Chondrocyte (in vitro differentiated cells): ENCODE measurements at places on chromosomes 1 and 21. TPM values are rescaled to one million over a fixed set of nuclear protein-coding genes. Genes with fewer than 3 reads are reported as not detected.

The FMO1 gene
- total RNA-seq: 0.65 to 3.5 TPM (median 0.87 TPM) in 3 replicates

The TSTD1 gene
- total RNA-seq: 0.70 TPM in 1 of 3 replicates, not detected in the others

The PATJ gene
- 8.9 to 12.4 TPM (median 10.7 TPM) in 3 replicates for total RNA-seq

DNA sequence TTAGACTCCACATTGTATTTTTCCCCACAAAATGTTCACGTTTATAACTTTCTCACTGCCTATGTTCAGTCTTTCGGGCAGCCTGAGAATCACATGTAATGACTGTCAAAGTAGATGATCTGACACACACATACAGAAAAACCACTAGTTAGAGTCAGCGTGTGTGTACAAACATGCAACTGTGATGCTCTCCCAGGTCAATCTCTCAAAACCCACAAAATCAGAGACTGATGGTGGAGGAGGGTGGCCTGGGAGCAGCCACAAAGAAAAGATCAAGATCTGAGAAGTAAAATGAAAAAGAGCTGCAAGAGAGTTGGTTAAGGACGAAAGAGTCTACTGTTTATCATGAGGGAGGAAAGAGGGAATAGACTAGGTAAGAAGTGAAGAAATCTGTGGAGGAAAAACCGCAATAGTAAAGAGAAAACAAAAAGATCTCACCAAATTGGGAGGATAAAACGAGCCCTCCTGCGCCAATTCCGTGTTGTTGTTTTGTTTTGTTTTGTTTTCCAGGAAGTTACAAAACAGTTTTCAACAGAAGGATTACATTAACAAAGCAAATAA, 2.3 kb downstream of the EGLN1 start:
- H3K4me3 ChIP-seq: peak overlapping the region; percentile 89
- no peaks in the 10 kb centered on the region for H3K27me3 ChIP-seq
- DNase-seq: no peak
- no peaks in the 10 kb centered on the region for H3K36me3 ChIP-seq
- peaks cover 51% of the 10 kb centered on the region for H3K4me1 ChIP-seq

DNA sequence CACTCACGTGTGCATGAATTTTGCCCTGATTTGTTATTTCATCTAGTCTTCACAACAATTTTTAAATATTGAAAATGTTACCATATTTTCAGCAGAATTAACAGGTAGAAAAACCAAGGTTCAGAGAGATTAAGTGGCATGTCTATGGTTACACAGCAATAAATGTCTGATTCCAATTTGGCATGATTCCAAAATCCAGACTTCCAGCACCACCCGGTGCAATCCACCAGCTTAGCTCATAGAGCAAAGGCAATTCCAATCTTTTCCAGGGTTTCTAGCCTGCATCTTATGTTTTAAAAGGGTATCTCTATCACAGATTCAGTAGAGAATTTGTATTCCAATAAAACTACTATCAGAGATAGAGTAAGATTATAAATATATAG, 161.8 kb downstream of the TPR start:
- H3K4me3 ChIP-seq: no peak overlapping the region
- no peaks in the 10 kb centered on the region for H3K27me3 ChIP-seq
- peaks cover 16% of the 10 kb centered on the region for H3K4me1 ChIP-seq
